ENCODE measurements at places on chromosomes 3 and 15.

DNA sequence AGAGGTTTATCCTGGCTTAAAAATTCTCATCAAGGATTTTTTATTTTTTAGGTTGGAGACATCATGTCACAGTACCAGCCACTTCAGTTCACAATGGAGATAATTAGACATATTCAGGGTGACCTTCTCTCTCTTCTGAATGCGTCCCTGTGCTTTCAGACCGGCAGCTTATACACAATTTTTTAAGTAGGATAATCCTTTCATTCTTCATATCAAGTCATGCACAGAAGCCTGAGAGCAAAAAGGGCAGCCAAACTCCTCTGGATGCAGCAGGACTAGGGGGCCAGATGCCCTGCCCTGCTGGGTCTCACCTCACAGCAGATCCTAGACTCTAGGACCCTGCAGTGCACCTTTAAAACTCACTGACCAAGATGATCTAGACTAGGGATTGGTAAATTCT, 210.4 kb downstream of the ERC2 start:
- no peak for DNase-seq

DNA sequence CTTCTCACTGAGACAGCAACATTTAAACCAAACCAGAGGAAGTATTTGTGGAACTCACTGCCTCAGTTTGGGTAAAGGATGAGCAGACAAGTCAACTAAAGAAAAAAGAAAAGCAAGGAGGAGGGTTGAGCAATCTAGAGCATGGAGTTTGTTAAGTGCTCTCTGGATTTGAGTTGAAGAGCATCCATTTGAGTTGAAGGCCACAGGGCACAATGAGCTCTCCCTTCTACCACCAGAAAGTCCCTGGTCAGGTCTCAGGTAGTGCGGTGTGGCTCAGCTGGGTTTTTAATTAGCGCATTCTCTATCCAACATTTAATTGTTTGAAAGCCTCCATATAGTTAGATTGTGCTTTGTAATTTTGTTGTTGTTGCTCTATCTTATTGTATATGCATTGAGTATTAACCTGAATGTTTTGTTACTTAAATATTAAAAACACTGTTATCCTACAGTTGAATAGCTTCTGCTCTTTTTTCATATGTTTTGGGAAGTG, 23.3 kb downstream of the CLDN18 start:
- DNase-seq: no peak

DNA sequence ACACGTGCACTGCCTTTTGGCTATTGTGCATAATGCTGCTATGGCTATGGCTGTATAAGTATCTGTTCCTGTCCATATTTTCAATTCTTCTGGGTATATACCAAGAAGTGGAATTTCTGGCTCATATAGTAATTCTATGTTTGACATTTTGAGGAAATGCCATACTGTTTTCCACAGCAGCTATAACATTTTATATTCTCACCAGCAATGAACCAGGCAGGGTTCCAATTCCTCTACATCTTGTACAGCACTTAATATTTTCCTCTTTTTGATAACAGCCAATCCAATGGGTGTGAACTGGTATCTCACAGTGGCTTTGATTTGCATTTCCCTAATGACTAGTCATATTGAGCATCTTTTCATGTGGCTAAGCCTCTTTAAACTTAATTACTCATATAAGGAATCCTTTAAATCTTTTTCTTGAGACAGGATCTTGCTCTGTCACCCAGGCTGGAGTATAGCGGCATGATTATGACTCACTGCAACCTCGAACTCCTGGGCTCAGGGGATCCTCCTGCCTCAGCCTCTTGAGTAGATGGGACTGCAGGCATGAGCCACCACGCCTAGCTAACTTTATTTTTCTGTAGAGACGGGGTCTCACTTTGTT, 38.1 kb upstream of the IGDCC4 start:
- DNase-seq: no peak

DNA sequence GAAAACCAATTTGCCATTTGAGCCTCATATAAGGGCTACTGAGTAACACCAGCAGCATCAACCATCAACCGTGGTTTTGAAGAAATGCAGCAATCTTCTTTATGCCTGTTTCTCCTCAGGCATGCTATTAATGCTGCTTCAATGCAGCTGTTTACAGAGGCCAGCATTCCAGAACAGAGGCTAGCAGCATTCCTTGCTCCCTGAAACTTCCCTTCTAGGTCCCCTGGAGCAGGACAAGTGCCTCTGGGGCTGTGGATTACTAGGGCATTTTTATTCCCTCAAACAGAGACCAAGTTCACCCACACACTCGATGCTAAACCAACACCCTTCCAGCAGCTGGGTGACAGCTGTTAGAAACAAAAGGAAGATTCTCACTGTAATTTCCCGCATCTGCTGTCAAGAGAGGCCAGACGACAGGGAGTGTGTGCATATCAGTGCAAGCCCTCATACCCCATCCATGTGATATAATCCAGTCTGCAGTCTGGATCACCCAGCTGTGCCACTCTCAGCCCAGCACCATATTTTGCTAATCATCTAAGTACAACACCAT, 57.5 kb downstream of the HOMER2 start:
- DNase-seq: peak; percentile 67

DNA sequence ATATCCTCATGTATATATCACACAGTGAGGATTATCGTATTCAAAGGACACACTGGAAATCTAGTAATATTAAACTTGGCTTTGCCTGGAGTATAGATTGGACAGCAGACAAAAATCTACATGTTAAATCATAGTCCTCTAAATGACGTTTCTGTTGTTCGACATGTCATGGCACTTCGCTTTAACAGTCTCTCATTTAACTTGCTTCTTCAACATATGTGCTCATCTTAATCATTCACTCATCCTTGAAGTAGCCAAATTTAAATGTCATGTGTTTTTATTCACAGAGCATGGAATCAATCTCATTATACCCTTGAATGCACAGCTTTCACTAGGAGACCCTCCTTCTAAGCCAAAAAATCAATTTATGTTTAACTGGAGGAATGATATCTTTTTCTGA, 417.0 kb upstream of the CNTN6 start:
- DNase-seq: no peak

- DNase-seq: no peak
Measured at GRCh38 chr3:143068059-143068458, 51.5 kb upstream of the CHST2 start.

GRCh38 chr3:183116025-183116614, 16.8 kb upstream of the MCCC1 start:
- DNase-seq: peak; percentile 98

DNA sequence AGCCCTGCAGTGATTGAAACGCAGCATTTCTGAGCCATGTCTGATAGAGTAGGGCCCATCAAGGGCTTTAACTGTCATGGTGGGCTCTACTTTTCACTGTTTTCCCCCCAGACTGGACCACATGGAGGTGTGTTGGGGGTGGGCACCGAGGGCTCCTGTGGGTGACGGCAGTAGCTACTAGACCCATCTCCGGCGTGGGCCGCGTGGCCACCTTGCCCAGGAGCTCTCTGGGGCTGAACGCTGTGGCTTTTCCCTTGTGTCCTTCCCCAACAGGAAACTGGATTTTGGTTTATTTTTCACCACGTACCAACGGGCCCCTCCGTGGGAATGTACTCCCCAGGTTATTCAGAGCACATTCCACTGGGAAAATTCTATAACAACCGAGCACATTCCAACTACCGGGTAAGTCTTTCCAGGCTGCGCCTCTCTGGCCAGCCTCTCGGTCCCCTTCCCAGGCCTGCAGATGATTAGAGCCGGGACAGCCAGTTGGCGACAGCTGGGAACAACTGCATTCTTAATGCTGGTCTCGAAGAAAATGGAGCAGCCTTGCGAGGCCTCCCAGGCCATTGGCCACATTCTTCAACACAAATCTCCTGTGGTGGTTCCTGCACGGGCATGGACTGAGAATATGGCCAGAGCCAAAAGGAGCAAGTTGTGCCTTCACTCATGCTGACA, 67.7 kb downstream of the MESD start:
- DNase-seq: no peak

GRCh38 chr3:122793568-122794416, at the start of gene HSPBAP1:
Gene HSPBAP1, minus strand, starts transcription at chr3:122793831. Its CDS starts 151 bp downstream, at chr3:122793680.
- DNase-seq: peak; percentile 97

GRCh38 chr15:40047415-40048210, 8.6 kb upstream of the SRP14 start:
- peak; percentile 55 for DNase-seq

DNA sequence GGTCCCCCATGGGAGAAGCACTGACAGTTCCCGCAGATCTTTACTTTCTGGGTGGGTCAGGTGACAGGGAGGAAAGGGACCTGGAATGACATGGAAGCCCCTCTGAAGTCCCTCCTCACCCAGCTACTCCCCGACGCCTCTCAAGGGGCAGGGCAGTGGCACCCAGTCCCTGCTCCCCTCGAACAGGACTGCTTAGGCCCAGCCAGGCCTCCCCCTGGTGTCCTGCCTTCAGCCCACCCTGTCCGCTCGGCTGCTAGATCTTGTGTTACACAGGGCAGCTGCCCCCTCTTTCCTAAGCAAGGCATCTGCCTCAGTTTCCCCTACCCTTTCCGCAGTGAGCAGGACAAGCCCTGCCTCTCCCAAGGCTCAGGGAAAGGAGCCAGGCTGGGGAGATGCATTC, 226.5 kb downstream of the XXYLT1 start:
- no peak for DNase-seq

- DNase-seq: no peak
Measured at GRCh38 chr3:122074621-122075265, 19.6 kb downstream of the CD86 start.

- no peak for DNase-seq
Measured at GRCh38 chr3:48129921-48130320, 58.3 kb downstream of the CDC25A start.

DNA sequence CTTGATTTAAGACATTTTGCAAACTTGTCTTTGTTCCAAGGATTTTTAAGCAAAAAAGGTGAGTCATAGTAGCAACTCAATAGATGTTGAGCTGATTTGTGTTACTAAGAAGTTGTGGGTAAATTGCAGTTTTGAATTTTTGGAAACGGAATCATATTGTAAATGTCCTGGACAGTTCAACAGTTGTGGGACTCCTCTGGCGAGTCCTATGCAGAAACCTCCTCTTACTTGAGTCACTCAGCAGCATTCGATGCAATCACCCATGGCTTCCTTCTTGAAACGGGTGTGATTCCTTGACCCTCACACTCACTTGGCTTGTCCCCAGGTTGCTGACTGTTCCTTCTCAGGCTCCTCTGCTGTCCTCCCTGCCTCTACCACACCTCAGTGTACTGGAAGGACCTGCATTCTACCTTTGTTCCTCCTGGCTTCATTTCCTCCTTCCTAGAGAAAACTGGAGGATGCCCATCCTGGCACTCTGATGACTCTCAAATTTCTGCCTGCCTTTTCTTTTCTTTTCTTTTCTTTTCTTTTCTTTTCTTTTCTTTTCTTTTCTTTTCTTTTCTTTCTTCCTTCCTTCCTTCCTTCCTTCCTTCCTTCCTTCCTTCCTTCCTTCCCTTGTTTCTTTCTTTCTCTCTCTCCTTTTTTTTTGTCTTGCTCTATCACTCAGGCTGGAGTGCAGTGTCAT, 52.8 kb upstream of the DGKG start:
- DNase-seq: no peak

GRCh38 chr3:46541835-46542234, 24.3 kb downstream of the LRRC2 start:
- DNase-seq: no peak

GRCh38 chr3:75334299-75334698, 329.8 kb upstream of the FRG2C start:
- no peak for DNase-seq

DNA sequence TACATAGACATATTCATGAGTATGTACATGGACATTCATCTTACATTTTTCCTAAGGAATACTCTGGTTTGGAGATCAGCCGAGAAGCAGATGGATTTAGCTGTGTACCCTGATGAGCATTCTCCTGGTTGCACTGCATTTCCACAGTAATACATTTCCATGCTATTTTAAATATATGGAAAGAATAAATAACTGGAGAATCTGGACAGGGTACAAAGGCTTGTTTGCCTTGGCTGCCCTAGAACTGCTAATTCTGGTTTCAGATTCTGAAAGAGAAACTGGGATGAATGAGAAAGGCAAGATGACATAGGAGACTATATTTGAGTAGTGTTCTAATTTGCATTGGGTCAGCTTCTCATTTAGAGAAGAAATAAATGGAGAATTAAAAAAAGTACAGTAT, 190.8 kb upstream of the FAM3D start:
- DNase-seq: no peak

GRCh38 chr3:20121088-20121487, 64.9 kb downstream of the SGO1 start:
- no peak for DNase-seq

- no peak for DNase-seq
Measured at GRCh38 chr3:62007036-62007435, 366.3 kb downstream of the FEZF2 start.

DNA sequence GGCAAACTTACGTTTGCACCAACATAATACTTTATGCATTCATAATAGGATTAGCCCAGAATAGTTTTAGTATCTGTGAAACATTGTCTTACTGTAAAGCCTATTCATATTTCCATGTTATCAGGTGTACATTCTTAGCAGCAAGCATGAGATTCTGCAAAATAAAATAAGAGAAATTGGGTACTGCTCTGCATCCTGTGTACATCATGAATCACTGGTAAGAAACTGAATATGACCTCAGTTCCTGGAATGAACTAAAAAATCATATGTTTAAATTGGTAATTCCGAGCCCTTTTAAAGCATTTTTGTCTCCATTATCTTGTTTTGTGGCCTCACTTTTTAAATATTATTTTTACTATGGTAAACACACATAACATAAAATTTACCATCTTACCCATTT, 605.1 kb downstream of the ROBO1 start:
- DNase-seq: no peak

- no peak for DNase-seq
Measured at GRCh38 chr3:159948429-159949144, 40.0 kb upstream of the IL12A start.

DNA sequence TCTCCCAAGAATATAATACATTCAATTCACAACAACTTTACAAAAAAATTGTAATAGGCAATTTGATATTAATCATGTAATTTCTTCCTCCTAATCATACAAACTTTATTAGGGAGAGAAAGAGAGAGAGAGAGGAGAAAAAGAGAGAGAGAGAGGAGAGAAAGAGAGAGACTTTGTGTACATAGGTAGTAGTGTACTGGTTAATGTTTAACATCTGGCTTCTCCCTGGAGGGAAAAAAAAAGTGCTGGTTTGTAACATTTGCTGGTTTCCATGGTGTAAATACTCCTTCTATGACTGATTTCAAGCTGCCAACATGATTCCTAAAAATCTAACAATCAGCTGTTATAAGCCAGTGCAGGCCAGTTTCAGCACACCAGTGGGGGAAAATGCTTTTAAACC, 98.0 kb upstream of the ARHGEF26 start:
- DNase-seq: no peak

DNA sequence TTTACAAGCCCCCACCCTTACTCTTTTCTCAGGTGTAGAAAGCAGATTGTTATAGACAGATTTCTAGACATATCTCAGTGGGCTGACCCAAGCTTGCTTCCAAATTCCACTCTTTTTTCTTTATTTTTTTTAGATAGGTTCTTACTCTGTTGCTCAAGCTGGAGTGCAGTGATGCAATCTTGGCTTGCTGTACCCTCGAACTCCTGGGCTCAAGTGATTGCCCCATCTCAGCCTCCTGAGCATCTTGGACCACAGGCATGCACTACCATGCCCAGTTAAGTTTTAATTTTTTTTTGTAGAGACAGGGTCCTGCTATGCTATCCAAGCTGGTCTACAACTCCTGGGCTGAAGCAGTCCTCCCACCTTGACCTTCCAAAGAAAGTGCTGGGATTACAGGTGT, 53.5 kb upstream of the ADAMTS9 start:
- DNase-seq: no peak
